ENCODE measurements at places on chromosomes 6 and 20.

DNA sequence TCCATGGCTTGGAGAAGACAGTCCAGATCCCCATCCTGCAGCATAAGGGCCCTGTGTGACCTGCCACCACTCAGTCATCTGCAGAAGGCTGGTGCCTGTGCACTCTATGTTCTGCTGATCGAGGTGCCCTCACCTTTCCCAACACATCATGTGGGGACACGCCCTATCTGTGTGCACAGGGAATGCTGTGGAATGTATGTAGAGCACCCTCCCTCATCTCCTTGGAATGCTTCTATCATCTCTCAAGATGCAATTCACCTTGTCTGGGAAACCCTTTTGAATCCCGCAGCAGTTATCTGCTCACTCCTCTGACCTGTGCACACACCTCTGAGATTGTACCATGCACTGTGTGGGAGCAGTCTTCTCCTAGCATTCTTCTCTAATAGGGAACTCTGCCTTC is 207.2 kb upstream of the SSTR4 start:
- DNase-seq: no peak

DNA sequence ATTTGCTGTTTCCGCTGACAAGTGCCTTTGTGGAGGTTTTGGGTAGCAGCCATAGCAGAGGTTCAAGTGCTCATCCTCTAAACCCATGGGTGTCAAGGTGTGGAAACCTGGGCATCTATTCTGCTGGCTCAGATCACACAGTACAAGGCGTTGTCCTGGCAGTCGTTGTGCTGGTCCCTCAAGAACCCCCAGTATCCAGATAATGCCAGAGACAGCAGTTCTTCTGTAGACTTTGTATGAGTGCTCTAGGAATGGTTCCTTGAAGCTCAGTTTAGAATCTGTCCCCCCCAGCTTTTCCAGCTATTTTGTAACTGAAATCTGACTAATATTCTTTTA is 655.7 kb upstream of the MAP3K7 start:
- no peak for DNase-seq

- DNase-seq: no peak
Measured at GRCh38 chr20:37243937-37244571, 17.6 kb downstream of the GHRH start.

DNA sequence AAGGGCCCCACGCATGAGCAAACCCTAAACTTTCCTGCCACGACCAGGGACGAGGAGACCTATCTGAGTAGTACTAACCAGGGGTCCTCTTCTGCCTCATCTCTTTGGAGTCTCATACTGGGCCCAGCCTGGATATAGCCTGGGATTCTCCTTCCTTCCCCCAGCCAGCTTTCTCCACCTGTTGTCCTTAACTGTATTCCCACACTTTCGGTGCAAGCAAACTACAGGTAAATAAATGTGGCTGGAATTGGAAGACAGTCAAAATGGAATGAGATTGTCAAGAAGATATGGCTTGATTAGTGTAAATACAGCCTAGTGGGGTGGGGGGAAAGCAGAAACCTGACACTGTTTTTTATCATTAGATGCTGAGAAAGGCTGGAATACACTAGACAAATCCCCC is 23.5 kb upstream of the LY86 start:
- DNase-seq: no peak

DNA sequence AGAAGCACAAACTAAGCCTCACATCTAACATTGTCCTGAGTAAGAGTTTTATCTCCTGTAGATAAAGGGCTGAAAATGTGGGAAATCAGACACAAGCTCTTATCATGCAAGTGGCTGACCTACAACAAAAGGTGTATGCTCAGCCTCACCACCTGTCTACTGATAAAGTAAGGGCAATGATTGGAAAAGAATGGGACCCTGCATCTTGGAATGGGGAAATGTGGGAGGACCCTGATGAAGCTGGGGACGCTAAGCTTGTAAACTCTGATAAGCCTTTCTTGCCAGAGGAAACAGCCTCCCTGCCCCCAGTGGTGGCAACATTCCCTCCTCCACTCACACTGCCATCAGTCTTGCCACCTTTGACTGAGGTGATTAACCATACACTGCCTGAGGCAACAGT is 166.6 kb downstream of the KHDRBS2 start:
- no peak for DNase-seq

GRCh38 chr6:32974016-32974333 is 5.6 kb downstream of the BRD2 start:
- DNase-seq: no peak

GRCh38 chr6:35318196-35319171 is 20.9 kb downstream of the DEF6 start:
- DNase-seq: no peak

DNA sequence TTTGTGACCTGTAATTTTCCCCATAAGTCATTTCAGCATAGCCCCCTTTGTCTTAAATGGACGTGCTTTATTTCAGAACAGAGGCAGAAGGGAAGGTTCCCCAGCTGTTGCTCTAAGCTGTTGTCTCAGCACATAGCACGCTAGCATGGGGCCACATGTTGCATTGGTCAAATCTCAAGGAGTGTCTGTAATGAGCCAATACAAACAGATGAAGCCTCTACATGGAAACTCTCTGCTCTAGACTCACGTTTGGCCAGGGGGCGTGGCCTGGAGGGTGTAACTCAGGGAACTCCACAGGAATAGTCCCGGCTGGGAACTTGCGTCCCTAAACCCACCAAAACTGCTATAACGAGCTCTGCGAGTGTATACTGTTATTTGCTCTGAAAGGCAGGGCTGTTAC is 35.2 kb upstream of the SLC22A2 start:
- DNase-seq: no peak
